Fibroblast of lung (primary cell): ENCODE measurements at places on chromosomes 4 and X. TPM values are rescaled to one million over a fixed set of nuclear protein-coding genes. Genes with fewer than 3 reads are reported as not detected.
A peak's percentile ranks its signal among the peaks of the same experiment; 100 is the strongest.

GK gene
- 16.2 and 44.4 TPM in 2 replicates for total RNA-seq

FMR1NB gene
- total RNA-seq = not detected in 2 replicates

OTUD6A gene
- not detected in 2 replicates for total RNA-seq

- no peak overlapping the region for H3K27ac ChIP-seq
- no peak overlapping the region for H3K4me3 ChIP-seq
- DNase-seq = no peak
- H3K4me1 ChIP-seq = no peaks in the 10 kb centered on the region
- no peaks in the 10 kb centered on the region for H3K27me3 ChIP-seq
These were observed 15.5 kb downstream of the UNC5C start for GRCh38 chr4:95533254-95533653.

EGF gene
- total RNA-seq = 0.26 and 0.83 TPM in 2 replicates

GRCh38 chr4:100087743-100088142, 102.5 kb downstream of the DDIT4L start:
- no peak overlapping the region for H3K4me3 ChIP-seq
- no peaks in the 10 kb centered on the region for H3K4me1 ChIP-seq
- H3K27ac ChIP-seq = no peak overlapping the region
- no peaks in the 10 kb centered on the region for H3K27me3 ChIP-seq
- DNase-seq = peak; percentile 6
- H3K36me3 ChIP-seq = no peaks in the 10 kb centered on the region

BANK1 gene
- total RNA-seq = 0.26 and 0.83 TPM in 2 replicates

DNA sequence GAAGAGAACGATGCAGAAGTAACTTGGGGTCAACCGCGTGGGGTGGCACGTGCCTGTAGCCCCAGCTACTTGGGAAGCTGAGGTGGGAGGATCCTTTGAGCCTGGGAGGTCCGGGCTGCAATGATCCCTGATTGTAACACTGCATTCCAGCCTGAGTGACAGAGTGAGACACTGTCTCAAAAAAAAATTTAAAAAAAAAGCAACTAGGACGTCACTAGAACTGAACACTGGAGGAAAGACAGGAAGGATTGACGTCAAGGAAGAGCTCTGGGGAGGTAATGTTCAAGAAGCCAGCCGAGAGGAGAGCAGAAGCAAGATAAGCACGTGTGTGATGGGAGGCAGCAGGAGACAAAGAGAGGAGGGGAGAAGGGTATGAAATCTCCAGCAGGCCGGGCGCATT, 28.7 kb downstream of the S100G start:
- H3K4me1 ChIP-seq = no peaks in the 10 kb centered on the region
- H3K27ac ChIP-seq = no peak overlapping the region
- no peaks in the 10 kb centered on the region for H3K36me3 ChIP-seq
- no peaks in the 10 kb centered on the region for H3K27me3 ChIP-seq
- H3K4me3 ChIP-seq = no peak overlapping the region
- DNase-seq = no peak

DNA sequence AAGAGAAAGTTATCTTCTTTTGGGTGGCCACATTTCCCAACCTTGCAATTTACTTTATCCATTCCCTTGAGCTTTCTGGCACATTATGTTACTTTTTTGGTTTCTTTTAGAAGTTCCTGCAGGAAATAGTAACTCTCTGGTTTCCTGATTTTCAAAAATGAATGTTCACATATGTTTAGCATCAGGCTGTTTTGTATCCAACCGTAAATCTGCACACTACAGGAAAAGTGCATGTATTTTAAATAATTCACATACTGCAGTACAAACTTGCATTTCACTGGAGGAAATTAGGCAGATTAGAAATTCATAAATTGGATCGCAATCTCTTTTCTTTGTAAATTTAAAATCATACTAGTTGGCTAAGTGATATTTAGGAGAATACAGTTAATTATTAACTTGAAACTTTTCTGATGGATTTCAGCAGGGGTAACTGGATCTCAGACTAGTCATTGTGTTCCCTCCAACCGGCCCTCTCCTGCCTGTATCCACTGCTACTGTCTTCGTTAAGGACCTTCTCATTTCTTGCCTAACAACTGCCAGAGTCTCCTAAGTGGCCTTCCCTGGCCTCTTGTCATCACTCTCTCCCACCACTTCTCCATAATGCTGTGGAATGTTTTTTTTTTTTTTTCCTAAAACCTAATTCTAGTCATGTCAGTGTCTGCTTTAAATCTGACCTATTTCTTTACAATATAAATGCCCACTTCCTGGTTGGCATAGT, 137.2 kb downstream of the UNC5C start:
- DNase-seq = no peak
- no peaks in the 10 kb centered on the region for H3K27me3 ChIP-seq
- no peak overlapping the region for H3K27ac ChIP-seq
- no peak overlapping the region for H3K4me3 ChIP-seq
- no peaks in the 10 kb centered on the region for H3K4me1 ChIP-seq

DCAF12L1 gene
- total RNA-seq = not detected in 2 replicates

DNA sequence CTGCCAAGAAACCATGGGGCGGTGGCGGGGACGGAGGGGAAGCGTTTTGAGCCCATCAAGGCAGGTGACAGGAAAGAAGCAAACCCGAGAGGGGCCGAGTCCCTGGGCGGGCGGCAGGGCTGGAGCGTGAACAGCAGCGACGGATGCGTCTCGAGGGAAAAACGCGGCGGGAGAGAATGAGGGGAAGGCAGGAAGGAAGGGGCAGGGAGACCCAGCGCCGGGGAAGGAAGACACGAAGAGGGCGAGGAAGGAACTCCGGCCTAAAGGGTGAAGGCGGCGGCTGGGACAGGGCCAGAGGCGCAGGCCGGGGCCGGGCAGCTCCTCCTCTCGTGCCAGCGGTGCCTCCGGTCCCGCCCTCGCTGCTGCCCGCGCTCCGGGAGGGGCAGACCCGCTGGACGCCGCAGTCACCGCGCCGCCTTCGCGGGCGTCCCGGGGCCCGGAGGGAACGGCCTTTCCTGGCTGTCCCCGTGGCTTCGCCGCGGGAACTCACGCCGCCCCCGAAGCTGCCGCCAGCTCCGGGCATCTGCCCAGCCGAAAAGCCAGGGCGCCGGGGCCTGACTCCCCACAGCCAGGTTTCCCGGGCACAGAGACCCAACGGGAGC, 751 bp upstream of the RGS12 start:
- H3K36me3 ChIP-seq = no peaks in the 10 kb centered on the region
- H3K27me3 ChIP-seq = no peaks in the 10 kb centered on the region
- peak overlapping the region; percentile 72 for H3K27ac ChIP-seq
- peak overlapping the region; percentile 86 for H3K4me3 ChIP-seq
- peaks cover 8% of the 10 kb centered on the region for H3K4me1 ChIP-seq
- peak; percentile 20 for DNase-seq

NOCT gene
- 9.8 and 13.2 TPM in 2 replicates for total RNA-seq

DNA sequence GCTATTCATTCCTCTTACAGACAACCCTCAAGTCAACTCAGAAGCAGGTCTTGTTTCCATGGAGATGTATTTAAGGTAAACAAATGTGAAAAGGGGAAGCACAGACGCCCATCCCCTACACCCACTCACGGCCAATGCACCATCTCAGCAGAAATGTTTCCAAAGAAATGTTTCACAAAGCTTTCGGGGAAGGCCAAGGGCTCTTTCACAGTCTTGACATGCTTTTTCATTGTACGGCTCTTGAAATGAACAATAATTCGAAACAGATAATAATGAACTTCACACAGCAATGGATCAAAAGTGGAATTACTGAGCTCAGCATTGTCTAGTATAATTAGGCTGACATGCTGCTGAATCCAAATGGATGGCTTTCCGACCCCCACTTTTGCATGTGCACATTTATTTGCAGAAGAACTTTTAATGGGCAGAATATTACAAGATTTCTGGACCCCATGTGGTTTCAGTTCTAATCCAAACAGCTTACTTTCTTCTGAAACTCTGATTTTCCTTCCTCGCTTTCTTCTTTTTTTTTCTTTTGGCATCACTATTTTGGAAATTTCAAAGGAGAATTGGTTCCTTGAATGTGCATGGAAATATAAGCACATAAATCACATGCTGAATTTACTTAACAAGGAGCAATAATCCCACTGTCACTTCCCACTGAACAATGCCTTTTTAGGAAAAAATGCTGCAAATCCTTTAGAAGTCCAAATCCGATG, 160.9 kb downstream of the SMIM20 start:
- no peaks in the 10 kb centered on the region for H3K36me3 ChIP-seq
- no peak for DNase-seq
- no peak overlapping the region for H3K4me3 ChIP-seq
- H3K27me3 ChIP-seq = no peaks in the 10 kb centered on the region
- no peak overlapping the region for H3K27ac ChIP-seq

GRCh38 chr4:148831945-148832344, 389.7 kb upstream of the NR3C2 start:
- no peak overlapping the region for H3K4me3 ChIP-seq
- no peaks in the 10 kb centered on the region for H3K27me3 ChIP-seq
- peak; percentile 91 for DNase-seq
- H3K4me1 ChIP-seq = no peaks in the 10 kb centered on the region

ATOH1 gene
- total RNA-seq = not detected in 2 replicates

DNA sequence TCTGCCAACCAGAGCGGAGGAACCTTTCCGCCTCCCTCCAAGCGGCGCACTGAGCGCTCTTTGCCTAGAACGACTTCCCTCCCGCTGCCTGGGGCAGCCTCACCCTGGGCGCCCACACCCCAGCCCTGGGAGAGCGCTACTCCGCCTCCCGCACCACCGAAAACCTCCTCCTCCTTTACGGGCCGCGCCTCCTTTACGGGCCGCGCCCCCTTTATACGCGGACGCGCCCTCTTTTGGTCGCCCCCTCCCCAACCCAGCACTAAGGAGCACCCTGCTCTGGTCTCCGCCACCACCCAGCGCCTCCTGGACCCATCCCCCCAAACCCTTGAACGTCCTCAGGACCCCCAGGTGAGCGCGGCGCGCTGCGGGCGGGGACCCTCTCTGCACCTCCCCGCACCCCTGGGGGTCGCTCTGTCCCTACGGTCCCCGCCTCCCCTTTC, 586 bp upstream of the NSG1 start:
- peaks cover 49% of the 10 kb centered on the region for H3K27me3 ChIP-seq
- H3K4me3 ChIP-seq = peak overlapping the region; percentile 41
- no peaks in the 10 kb centered on the region for H3K4me1 ChIP-seq
- DNase-seq = no peak

GRCh38 chr4:113973345-113973744, 6.1 kb downstream of the ARSJ start:
- H3K4me3 ChIP-seq = no peak overlapping the region
- H3K36me3 ChIP-seq = peaks cover 8% of the 10 kb centered on the region
- H3K27me3 ChIP-seq = no peaks in the 10 kb centered on the region
- H3K4me1 ChIP-seq = peaks cover 12% of the 10 kb centered on the region
- no peak for DNase-seq
